Activated T-helper 1 cell treated with anti-CD3 and anti-CD28 coated beads, Interleukin-2, amount 50 U/mL, for 16 hours (primary cell): ENCODE measurements at places on chromosomes 2 and 18.

- no peak for DNase-seq
Observed at GRCh38 chr2:105521176-105521575, 122.3 kb upstream of the FHL2 start.

DNA sequence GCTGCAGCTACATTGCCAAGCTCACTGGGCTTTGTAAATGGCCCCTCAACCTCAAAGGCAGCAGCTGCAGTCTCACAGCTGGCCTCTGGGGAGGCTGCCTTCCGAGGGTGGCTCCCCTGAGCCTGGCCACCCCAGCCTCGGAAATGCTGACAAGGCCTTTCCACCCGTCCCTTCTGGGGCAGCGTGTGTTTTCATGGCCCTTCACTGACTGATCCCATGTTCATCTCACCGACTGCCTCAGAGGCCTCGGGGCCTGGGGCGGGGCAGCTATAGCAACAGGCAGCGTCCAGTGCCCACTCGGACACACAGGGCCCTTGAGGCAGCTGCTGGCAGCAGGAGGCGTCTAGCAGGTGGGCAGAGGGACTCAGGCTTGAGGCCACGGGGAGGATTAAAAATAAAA lies 149.7 kb downstream of the GLI2 start:
- DNase-seq: no peak

DNA sequence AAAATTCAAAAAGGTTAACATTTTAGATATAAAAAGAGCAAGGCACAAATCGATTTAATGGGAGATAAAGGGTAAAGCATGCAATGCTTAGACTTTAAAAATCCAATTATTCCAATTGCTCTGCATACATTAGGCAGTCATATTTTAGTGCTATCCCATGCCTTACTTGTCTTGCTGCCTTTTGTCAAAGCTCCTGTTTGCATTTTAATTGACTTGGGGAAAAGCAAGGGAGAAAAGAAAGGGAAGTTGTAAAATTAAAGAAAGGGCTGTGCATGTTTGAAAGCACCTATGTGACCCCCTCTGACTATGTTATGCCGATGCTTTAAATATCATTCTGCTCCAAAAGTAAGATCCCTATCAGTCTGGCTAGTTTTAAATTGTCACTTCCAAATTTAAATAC lies 193.7 kb upstream of the VWC2L start:
- no peak for DNase-seq

DNA sequence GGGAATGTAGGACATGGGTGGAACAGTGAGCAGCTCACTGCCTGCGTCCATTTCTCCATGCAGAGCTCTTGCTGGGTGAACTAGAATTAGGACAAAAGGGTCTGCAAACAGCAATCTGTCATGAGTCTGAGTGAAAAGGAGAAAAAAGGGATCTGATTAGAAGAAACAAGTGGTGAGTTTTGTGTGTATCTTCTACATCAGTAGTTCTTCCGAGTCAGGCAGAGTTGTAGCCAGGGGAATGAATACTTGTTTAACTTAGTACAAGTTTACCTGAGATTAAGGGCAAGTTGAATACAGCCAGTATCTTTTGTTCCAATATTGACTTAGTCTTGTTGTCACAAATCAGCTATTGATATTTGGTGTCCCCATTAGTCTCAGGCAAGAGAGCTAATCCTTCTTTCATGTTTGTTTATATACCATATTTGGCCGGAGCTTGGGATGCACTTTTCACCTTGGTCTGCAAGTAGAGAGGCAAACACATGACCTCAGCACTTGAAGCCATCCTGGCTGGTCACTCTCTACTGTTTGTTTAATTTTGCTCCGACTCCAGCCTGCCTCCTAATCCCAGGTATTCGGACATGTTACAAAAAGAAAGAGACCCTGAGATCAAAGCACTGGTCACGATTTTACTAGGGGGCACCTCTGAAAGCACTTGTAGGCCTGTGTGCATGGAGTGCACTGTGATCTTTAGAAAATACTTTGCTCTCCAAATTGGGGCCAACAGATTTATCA lies 211.0 kb upstream of the NT5C1B start:
- DNase-seq: no peak

- DNase-seq: no peak
Observed at GRCh38 chr18:12394428-12394827, 13.3 kb upstream of the PRELID3A start.

DNA sequence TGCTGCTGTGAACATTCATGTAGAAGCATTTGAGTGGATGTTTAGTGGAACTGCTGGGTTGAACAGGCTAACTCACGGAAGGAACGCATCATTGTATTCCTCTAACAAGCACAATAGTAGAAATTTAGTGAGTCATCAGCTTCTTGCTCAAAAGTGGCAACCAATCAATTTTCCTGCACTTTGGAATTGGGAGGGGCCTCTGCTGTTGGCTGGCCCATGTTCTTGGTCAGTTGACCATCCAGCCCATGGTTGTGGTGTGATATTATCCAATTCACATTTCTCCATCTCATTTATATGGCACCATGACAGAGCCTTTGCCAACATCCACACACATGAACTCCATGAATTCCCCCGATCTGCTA lies 95.0 kb downstream of the TNFRSF11A start:
- DNase-seq: no peak
